ENCODE measurements at places on chromosomes 7 and 10.

- no peak for DNase-seq
Observed at GRCh38 chr7:158024881-158025280, 562.7 kb downstream of the PTPRN2 start.

DNA sequence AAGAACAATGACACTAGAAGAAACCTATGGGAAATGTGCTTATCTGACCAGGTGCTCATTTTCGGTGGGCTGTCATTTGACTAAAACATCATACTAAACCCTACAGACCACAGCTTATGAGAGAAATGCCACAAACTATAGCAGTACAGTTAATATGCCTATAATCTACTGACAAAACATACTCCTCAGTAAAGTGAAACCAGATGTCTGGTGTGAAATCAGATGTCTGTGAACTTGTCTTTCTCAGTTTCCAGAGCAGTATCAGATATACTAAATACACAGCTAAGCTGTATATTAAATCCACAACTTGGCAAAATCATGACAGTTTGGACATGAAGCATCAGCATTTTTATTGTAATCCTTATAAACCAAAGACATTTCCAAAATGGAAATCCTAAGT, 3.3 kb downstream of the IMMP2L start:
- no peak for DNase-seq

GRCh38 chr7:27112955-27113949, 10.8 kb upstream of the HOXA2 start:
- no peak for DNase-seq

- no peak for DNase-seq
Observed at GRCh38 chr7:55794527-55794926, 68.0 kb downstream of the SEPTIN14 start.

GRCh38 chr7:132666071-132666773, 90.0 kb upstream of the PLXNA4 start:
- no peak for DNase-seq

GRCh38 chr7:36439624-36440023, 50.0 kb downstream of the ANLN start:
- no peak for DNase-seq

GRCh38 chr10:42304341-42304740, 334.0 kb downstream of the ZNF33B start:
- DNase-seq, result no peak

DNA sequence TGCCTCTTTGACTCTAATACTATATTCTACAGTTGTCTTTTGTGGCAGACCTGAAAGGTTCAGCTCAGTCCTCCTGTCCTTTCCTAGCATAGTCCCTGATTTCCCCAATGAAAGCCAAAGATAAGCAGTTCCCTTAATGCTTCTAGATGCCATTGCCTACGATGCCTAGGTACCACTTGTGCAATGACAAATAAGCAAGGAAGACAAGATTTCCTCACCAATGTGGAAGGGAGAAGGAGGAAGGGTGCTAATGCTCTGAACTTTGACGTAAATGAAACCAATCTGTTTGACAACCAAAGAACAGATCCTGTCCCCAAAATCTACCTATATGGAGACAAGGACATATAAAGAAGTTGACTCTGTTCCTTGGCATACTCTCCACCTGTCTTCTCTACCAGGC, 393.3 kb downstream of the KCNMA1 start:
- no peak for DNase-seq

- DNase-seq, result no peak
Observed at GRCh38 chr10:113415246-113415645, 137.6 kb upstream of the HABP2 start.

DNA sequence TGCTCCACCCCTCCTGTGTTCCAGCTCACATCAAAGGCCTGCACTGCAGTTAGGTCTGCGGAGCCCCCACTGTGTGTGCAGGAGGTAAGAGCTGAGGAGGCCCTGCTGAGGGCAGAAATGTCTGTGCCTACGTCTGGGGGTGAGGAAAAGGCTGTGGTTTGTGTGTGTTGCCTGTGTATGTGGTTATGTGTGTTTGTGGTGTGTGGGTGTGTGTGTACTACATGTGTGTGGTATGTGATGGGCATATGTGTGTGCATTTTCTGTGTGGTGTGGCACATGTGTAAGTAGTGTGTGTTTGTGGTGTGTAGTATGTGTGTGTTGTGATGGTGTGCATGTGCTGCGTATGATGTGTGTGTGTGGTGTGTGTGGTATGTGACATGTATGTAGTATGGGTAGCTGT, 36.2 kb downstream of the ANXA8 start:
- no peak for DNase-seq

GRCh38 chr10:11667756-11668155, 56.3 kb upstream of the USP6NL start:
- no peak for DNase-seq

DNA sequence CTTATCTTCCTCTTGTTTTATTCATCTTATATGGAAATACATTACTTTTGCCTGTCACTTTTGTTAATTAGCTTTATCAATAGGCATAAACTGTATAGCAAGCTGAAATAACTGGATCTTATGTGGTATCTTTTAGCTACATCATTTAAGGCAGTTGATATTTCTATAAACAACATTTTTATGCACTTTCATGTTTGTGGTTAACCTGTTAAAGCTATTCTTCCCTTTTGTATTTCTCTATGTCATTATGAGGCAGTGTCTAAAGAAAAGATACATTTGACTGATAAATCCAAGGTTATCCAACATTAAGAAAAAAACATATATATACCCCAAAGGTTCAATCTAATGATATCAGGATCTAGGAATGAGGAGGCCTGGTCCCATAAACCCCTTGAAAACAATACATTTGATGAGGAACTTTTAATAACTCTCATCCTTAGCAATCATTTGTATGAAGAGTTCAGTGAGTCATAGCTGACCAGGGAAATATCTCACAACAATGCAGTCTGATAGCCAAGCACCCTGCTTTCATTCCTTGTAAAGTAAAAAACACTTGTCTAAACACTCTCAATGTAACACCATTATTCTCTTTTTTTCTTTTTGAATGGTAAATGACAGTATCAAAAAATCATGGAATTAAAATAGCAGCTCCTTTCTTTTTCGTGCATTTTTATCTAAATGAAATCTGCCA, 300.9 kb downstream of the NEBL start:
- DNase-seq, result no peak

GRCh38 chr10:113718969-113719822, 32.3 kb upstream of the PLEKHS1 start:
- no peak for DNase-seq

DNA sequence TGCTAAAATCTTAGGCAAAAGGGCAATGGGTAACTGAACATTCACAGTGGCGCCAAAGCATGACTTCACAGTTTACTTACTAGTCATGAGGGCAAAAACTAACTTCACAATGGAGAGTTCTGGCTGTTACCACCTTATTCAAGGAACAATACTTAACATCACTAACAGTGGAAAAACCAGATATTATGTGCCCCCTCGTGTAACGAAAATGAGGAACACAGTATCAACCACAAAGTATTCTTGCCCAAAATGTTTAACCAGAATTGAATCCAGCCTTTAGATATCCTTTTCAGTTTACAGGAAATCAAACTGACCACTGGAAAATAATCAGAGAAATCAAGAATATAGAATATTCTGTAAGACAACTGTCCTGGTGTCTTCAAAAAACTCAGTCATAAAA, 9.5 kb downstream of the C7orf25 start:
- DNase-seq, result no peak

DNA sequence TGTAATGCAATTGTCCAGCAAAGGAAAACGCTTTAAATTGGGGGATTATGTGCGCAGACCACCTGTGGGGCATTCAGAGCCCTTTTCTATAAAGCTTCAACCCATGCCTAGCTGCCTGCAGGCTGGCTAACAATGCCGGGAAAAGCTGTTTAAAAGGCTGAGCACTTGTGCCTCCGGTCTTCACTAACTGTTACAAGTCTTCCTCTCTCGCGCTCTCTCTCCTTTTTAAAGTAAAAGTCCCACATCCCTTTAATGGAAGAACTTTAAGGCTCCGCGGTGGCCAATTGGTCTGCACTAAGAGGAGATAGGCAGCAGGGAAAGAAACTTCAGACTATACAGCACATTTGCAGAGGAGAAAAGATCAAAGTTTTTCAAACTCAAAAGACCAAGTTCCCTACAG, 4.6 kb downstream of the FZD8 start:
- no peak for DNase-seq

DNA sequence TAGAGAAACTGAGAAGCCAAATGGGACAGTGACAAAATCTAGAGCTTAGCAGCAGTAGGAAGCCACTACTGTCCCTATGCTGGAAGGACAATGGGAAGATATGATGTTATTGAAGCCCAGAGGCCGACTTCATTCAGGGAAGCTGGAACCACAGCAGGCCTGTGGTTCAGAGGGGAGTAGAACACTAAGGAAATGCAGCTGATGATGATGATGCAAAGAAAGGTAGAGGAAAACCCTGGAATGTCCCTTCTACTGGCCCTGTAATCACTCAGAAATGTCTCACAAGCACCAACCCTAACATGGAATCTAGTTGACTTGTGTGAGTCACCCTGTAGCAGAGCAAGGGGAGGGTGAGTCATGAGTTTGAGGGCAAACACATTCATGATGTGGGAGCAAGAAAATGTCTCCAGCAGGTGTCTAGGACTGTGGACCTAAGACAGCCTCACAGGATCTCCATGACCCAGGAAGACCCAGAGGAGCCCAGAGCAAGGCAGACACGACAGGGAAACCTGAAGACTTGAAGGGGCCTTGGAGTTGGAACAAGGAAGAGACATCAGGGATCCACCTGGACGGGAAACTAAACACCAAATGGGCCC, 37.0 kb upstream of the LRRC17 start:
- no peak for DNase-seq

GRCh38 chr10:13337128-13337826, 10.8 kb downstream of the SEPHS1 start:
- no peak for DNase-seq

DNA sequence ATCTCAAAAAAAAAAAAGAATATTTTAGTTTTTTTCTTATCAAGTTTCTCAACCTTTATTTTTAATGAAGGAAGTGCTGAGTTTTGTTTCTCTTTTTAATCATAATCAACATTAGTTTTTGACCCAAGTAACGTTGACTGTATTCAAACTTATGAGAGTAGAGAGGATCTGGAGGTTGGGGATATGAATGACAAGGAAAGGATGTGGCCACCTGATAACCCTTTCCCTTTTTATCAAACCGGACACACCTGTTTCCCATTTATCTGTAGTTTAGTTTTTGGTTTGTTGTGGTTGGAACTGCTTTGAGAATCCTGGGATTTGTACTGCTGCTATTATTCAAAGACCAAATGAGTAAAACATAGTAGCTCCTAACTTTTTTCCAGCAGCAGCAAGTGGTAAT, 38.6 kb downstream of the HACD1 start:
- DNase-seq, result no peak

GRCh38 chr10:34339816-34340553, 475.1 kb downstream of the PARD3 start:
- DNase-seq, result no peak

DNA sequence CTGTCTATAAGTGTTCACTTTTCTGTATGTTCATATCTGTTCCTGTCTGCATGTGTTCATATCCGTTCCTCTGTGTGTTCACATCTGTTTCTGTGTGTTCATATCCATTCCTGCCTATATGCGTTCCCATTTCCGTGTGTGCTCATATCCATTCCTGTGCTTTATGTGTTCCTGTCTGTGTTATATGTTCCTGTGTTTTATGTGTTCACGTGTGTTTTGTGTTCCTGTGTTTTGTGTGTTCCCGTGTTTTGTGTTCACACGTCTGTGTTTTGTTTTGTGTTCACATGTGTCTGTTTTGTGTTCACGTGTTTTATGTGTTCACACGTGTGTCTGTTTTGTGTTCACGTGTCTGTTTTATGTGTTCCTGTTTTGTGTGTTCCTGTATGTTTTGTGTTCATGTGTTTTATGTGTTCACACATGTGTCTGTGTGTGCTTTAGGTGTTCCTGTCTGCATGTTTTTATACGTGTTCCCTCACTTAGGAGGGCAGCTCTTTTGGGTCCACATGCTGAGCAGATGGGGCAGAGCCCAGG, 42.2 kb upstream of the CNPY1 start:
- no peak for DNase-seq

DNA sequence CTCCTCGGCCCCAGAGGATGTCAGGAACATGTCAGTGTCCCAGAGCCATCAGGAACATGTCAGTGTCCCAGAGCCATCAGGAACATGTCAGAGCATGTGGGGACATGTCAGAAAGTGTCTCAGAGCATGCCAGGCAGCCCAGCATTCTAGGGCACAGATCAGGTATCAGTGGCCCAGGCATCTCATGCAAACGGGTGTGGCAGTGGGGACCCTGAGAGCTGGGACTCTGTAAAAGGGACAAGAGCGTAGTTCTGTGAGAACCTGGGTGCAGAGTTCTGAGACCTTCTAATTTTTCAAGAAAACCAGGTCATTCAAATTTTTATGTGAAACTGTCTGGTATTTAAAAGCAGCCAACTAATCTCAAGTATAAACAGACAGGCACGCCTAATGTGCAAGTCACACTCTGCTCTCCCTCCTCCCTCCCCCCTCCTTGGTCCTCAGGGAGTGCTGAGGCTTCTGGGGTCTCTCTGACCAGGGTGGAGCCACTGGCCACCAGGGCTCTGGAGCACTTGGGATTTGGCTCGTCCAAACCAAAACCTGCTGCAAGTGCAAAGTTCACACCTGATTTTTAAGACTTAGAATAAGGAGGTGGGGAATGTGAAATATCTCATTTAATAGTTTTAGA, 64.6 kb downstream of the ALOX5 start:
- no peak for DNase-seq

GRCh38 chr7:157682946-157683746, 346.3 kb downstream of the DNAJB6 start:
- DNase-seq, result no peak

DNA sequence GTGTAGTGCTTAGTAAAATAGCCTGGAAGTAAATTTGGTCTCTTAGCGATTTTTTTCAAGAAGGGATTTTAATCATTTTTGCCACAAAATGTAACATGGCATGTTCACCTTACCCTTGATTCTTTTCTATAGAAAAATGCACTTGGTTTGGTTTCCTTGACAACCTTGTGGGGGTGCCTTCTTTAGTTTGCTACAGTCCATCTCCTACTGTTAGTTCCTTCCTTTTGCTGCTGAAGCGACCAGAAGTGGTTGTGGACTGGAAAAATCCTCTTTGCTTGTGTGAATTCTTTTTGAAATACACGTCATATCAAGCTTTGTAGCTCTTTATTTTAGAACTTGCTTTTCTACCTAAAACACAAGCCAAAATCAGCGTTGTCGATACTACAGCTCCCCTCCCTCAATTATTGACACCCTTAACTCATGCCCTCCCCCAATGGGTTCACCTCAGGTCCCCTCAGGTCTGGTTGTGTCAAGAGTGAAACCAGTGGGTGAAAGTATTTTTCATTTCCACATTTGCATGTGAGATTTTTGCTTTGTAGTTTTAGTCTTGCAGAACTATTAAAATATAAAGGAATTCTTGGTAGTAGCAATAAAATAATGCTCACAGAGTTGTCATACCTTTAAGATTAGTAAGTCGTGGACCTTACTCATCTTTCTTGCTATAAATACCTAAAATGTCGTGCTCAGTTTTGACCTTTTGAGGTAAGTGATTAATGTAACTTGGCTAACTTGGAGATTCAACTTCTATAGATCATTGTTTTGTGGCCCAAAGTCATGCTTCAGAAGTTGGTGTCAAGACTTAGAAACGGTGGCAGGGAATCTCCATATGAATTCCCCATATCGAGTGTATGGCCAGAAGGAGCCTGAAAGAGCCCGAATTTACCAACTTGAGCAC, 1.5 kb downstream of the ACTR3B start:
- DNase-seq, result no peak

GRCh38 chr7:75920431-75921161, 5.6 kb downstream of the POR start:
- no peak for DNase-seq
